H1 (cell line): ENCODE measurements at places on chromosomes 11 and 22.

- peak; percentile 19 for DNase-seq
These were observed 54.8 kb upstream of the CAPRIN1 start for GRCh38 chr11:33996498-33997454.

DNA sequence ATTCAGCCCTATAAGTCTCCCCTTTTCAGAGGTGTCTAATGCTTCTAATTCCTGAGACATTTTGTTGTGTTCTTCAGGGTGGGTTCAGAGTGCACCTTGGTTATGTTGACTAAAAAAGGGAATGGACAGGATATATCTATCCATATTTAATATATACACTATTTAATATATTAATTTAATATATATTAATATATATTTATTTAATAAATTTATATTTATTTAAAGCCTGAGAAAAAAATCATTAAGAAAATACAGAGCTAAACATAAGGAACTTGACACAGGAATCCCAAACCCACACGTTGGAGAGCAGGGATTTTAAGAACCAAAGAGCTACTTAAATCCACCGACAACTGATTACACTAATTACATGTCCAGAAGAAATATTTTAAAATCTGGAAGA lies 674.2 kb upstream of the KIRREL3 start:
- DNase-seq: no peak

GRCh38 chr11:94757037-94757735 lies 11.0 kb upstream of the AMOTL1 start:
- no peak for DNase-seq

- DNase-seq: no peak
These were observed 20.8 kb downstream of the MUC15 start for GRCh38 chr11:26551186-26551801.

DNA sequence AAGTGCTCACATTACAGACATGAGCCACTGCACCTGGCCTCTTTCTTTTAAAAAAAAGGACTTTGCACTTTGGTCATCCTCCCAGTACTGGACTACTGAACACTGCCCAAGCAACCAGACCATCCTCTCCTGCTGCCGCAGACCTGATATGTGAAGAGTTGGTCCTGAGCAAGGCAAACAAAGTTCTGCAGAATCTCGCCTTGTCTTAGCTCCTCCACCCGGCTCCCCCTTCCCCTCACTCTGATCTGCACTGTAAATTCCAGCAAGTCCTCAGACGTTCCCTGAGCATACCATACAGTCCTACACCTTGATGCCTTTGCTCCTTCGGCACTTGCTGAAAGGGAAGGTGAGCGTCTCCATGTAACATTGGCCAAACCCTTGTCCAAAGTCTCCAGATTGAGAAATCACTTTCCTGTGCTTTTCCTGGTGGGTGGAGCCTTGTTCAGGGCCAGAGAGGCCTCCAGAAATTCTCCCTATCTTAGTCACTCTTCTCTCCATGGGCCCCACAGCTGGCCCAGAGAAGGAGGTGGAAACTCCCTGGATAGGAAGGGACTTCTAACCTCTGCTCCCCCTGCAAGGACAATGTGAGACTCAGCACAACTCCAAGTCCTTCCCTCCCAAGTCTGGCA lies 47.0 kb upstream of the TIMP3 start:
- no peak for DNase-seq

- no peak for DNase-seq
These were observed 42.6 kb upstream of the LMO2 start for GRCh38 chr11:33934450-33934849.

- no peak for DNase-seq
These were observed 2.9 kb downstream of the TST start for GRCh38 chr22:37016134-37016910.

GRCh38 chr22:50739279-50739691 lies 1.3 kb downstream of the ACR start:
- no peak for DNase-seq

DNA sequence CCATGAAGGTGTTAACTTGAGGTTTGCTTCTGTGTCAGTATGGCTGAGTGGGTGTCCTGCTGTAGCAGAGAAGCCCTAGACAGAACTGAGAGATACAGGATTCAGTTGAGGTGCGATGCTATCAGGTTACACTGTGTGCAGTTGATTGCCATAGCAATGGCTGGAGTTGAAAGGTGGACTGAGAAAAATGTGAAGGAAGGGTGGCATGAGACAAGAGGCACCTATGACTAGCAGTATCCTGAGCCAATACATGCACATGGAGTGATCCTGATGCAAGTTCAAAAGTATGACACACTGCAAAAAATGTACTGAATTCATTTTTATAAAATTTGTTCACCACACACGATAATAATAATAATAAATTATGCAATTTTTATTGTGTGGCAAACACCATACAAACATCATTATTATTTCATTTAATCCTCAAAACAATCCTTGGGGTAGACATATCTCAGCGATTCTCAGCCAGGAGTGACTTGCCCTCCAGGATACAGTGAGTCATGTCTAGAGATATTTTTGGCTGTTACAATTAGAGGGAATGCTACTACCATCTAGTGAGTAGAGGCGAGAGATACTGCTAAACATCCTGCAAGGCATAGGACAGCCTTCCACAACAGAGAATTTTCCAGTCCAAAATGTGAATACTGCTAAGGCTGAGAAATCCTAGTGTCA lies 3.9 kb upstream of the PIWIL4 start:
- no peak for DNase-seq

DNA sequence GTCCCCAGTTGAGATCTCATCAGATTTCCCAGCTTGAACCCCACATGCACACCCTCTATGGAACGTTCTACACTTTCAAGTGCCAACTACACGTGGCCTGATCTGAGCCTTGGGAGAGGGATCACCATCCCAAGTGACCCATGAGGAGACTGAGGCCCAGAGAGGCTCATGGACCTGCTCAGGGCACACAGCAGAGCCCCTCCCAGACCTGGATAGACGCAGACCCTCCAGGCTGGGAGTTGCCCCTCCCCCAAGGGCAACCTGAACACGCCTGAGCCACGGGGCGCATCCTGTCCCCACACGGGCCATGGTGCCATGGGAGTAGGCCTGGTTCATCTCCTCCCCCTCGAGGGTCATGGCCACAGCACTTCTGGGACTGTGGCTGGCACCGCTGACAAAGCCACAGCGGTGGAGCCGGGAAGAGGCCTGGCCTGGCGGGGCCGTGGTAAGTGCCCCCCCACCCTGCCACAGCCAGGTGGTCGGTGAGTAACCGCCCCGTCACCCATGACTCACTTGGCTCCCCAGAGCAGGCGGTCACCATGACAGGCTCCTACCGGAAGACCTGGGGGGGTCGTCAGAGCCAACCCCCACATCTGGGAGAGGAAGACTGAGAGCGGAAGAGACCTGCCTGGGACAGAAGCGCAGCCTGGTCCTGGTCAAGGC lies 8.1 kb downstream of the WNT7B start:
- no peak for DNase-seq

- no peak for DNase-seq
These were observed 2392.8 kb upstream of the RAG2 start for GRCh38 chr11:38990841-38991240.

DNA sequence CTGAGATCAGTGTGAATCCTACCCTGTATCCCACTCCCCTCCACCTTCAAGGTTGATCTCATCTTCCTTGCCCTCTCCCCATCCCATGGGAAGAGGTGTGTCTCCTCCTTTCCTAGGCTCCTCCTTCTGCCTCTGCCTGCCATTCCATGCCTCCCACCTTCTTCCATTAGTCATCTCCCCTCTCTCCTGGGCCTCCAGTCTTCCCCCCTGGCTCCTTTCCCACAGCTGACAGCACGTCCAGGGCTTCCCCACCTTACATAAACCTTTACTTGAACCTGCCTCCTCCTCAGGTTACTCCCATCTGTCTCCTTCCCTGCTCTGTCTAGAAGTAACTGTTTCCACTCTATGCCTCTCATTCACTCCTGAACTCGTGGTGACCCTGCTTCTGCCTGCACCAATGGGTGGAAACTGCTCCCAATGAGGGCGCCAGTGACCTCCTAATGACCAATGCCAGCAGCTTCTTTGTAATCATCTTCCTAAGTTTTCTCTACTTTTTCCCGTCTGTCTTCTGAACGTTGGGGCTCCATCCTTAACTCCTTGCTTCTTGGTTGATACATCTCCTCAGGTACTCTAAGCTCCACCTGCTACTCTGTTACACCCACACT lies 266.9 kb upstream of the NARS2 start:
- DNase-seq: no peak

DNA sequence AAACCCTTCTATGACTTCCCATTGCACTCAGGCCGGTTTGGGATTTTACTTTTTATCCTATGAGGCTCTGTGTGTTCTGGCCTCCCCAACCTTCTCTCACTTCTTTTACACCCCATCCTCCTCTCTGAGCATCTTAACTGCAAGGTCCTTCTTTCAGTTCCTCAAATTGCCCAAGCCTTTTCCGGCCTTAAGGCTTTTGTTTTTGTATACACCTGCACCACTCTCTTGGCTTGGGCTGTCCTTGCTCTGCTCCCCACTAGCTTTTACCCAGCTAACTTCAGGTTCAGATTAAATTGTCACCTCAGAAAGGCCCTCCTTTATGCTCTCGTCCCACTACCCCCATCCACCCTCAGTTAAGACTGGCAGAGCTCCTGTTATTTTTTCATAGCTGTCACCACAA lies 55.5 kb downstream of the FAM83F start:
- no peak for DNase-seq

- DNase-seq: no peak
These were observed 217.7 kb downstream of the HIPK3 start for GRCh38 chr11:33474866-33475265.

DNA sequence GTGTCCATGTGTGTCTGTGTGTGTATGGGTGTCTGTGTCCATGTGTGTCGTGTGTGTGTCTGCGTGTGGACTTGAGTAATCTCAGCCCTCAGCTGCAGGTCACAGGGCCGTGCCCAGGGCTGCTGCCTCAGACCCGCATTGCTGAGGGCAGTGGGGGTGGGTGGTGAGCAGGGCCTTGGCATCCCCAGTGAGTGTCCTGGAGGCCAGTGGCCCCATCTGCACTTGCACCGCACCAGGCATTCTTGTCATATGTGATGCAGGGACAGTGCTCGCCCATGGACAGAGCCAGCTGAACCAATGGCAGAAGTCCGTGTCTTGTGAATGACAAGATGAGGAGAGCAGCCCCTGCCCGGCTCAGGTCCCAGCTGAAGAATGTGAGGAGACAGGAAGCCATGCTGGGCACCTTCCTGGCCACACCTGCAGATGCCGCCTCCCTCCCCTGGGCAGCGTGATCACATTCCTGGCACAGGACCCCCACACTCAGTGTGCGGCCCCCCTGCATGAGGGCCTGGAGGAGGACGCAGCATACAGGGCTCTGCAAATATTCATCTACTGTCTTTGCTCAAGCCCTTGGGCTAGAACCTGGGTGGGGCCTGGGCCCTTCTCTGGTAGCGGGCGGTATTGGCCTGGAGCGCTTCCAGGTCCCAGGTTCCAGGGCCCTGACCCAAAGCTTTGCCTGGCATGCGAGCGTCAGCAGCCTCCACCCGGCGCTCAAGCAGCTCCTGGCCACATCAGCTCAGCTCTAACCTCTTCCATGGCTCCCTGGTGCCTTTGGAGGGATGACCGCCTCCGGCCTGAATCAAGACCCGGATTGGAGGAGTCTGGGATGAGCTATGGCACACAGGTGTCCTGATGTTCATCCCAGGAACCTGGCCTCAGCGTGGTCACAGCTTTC lies 3.9 kb downstream of the ALDH3B2 start:
- DNase-seq: no peak

DNA sequence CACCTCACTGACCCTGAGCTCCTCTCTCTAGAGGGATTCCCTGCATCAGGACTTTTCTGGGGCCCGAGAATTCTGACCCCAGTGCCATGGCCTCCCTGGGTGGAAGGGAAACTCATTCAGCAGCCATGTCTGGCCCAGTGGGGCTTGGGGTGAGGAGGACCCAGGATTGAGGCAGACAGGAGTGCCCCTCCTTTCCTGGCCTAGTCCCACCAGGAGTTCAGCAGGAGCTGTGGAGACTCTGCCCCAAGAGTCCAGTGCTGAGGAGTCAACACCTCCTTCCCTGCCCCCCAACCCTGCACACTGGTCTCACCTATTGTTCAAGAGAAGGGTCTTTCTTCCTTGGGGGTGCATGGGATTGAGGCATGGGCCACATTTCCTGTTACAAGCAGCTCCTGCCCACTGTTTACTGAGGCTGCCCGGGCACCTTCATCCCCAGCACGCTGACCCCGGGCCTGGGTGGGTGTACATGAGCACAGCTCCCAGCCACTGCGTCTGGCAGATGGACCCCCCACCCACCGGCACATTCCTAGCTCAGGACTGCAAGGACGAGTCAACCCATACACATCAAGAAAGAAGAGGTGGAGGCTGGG lies 33.9 kb downstream of the ALX4 start:
- no peak for DNase-seq

GRCh38 chr11:132653237-132653636 lies 879.1 kb downstream of the OPCML start:
- DNase-seq: no peak

DNA sequence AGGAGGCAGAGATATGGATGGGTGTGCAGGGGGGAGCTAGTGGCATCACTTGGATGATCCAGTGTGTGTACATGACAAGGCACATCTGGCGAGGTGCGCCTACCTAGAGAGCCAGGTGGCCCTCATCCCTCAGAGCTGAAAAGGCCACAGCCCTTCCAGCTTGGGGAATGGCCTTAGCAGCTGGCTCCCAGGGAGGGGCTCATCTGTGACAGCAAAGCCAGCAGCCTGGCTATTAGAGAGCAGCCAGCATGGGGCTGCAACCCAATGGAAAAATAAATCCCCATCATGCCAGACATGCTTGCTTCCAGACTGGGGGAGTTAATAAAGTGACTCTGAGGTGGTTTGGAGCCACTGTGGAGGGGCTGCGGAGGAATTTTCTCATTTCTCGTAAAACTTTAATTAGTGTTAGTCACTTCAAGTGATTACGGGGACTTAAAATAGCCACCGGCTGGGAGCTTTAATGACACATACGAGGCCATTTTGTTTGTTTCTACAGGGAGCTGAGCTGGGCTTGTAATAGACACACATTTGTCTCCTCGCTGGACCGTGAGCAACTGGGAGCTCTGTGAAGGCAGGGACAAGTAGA lies 111.2 kb upstream of the ALX4 start:
- no peak for DNase-seq

DNA sequence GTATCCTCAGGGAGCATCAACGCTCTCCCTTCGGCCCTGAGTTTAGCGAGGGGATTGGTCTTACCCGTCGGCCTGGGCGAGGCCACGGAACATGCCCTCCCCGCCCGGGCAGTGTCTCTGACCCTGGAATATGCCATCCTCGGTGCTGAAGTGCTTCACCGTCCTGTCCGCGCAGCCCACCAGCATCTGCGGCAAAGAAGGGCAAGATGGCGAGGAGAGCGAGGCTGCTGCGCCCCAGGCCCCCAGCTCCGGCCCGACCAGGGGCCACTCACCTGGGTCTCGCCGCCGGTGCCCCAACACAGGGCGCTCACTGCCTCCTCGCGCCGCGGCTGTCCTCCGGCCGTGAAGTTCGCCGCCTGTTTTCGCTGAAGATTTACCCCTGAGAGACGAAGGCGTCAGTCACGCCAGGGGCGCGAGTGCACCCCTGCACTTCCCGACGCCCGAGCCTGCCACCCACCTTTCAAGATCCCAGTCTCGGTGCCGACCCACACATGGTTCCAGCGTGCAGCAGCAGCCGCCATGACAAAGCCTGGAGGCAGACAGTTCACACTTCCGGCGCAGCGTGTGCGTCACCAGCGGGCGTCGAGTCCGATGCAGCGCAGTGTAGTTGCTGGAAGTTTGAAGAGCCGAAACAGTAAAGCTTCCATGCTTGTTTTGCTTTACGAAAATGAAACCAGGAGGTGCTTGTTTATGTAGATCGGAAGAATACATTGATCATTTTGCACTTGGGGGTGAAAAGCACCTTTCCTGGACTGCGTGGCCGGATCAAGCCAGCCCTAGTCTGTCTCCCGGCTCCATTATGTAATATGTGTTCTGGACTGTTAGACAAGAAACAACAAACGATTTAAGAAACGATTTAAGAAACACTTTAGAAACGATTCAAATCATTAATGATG lies at the start of gene WDR74:
Gene WDR74 (minus strand): TSS at position 541 of the 896 bp plus-strand sequence. CDS start 20 bp downstream, at position 521.
- peak; percentile 91 for DNase-seq

GRCh38 chr22:41863472-41863871 lies 30.6 kb downstream of the SREBF2 start:
- no peak for DNase-seq
